ENCODE measurements at places on chromosomes 6 and 20. TPM values are rescaled to one million over a fixed set of nuclear protein-coding genes. Genes with fewer than 3 reads are reported as not detected.
A peak's percentile ranks its signal among the peaks of the same experiment; 100 is the strongest.

DNA sequence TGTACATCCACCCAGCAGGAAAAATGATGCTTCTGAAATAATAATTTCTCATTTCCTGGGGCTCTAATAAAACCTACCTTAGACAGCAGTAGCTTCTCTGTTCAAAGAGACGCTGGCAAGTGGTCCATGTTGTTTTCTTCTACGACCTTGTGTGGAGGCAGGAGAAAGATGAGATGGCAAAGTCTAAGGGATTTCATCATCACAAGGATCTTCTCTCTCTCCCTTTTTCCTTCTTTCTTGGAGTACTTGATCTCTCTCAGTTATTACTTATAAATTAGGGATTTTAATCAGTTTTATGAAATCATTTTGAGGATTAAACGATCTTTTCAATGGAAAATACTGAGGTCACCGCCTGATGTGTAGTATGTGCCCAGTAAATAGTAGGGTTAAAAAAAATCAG, 147.5 kb downstream of the BMP7 start:
- DNase-seq: no peak

GRCh38 chr6:136180704-136181511, 69.2 kb downstream of the MTFR2 start:
- no peak for DNase-seq

DNA sequence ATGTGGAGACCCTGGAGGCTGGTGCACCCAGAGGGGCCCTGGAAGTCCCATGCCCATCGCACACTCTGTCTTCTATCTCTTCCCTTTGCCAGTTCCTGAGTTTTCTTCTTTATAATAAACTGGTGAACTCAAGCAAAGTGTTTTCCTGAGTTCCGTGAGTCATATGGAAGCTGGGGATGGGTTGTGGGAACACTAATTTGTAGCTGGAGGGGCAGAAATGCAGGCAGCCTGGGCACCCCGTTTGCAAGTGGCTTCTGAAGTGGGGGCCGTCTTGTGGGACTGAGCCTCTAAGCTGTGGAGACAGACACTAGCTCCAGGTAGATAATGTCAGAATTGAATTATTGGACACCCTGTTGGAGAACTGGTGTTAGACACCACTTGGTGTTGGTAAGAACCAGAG, 3.2 kb upstream of the PPP1R3G start:
- no peak for DNase-seq

GRCh38 chr20:1456300-1456699, 10.3 kb downstream of the NSFL1C start:
- DNase-seq: no peak

GRCh38 chr6:13278991-13279390, 49.3 kb downstream of the TBC1D7 start:
- DNase-seq: no peak

- no peak for DNase-seq
Observed at GRCh38 chr20:15656124-15656523, 917.1 kb downstream of the KIF16B start.

DNA sequence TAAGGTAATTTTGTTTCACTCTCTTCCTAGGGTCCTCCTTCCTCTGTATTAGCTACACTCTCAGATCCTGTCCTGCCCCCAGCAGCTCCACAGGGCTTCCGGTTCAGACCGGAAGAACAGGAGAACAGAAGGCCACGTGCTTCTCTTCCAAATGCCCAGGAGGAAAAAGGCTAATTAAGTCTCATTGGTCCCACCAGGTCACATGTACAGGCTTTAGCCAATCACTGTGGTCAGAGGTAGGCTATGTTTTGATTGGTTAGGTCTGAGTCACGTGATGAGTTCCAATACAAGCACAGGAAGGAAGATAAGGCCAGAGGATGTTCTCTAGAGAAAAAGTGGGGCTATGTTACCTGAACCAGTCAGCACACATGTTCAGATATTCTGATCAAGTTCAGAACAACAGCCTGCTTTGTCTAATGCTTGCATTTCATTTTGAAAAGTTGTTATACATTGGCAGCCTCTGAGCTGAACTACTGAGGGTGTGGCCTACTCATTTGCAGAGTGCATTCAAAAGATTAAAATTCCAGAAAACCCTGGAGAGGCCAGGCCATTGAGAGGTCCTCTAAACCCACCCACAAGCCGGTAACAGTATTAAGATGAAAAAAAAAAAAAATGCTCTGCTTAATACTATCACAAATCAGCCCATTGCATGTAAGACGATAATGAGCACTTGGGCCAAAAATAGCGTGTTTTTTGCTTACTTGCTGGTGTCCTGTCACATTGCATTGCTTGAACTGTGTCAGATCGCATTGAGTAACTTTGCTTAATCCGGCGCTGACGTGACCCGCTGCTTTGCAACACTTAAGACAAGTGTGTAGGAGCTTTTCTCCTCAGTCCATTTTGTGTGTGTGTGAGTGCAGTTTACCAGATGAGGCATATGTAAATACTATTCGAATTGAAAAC, 170.3 kb downstream of the TSHZ2 start:
- DNase-seq: no peak

DNA sequence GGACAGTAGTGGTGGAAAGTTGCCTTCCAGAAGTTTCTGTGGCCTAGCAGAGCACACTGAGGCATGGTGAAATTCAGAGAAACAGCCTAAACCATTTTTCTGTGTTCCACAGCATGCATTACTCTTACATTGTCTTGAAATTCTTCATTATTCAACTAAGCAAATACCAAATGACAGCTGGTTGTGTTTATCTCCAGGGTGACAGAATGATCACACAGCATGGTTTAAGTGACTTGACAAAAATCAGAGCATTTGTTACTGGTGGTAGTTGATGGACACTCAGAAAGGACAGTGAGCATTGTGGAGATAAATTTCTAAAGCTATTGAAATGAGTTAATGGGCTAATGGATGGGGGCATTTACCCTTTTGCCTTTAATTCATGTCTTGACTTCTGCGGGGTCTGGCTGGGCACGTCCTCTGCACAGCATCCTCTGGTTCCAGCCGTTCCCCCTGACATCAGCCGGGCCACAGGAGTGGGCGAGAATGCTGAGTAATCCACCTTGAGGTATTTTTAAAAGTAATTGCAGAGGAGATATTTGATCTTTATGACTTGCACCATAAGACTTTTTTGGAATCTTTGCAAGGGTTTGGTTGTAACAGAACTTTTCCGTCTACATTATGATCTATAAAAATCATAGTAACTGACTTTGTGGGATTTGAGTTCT, 78.9 kb upstream of the SCP2D1 start:
- DNase-seq: no peak

- no peak for DNase-seq
Observed at GRCh38 chr6:26104457-26105108, 17.4 kb downstream of the HFE start.

DNA sequence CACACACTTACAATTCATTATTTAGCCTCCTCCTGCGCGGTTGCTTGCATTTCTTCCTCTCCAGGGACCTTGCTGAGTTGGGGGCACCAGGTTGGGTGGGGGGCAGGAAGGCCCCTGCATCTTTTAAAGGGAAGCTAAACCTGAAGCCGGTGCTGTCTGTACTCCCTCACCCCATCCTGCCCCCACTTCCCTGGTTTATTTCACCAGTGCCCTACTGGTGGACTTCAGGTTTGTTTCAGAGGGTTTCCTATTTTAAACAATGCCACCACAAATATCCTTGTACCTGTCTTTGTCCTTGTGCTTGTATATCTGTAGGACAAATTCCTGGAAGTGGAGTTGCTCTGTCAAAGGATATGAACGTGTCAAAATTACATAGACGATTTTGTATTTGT, 21.0 kb downstream of the PTK7 start:
- DNase-seq: no peak

DNA sequence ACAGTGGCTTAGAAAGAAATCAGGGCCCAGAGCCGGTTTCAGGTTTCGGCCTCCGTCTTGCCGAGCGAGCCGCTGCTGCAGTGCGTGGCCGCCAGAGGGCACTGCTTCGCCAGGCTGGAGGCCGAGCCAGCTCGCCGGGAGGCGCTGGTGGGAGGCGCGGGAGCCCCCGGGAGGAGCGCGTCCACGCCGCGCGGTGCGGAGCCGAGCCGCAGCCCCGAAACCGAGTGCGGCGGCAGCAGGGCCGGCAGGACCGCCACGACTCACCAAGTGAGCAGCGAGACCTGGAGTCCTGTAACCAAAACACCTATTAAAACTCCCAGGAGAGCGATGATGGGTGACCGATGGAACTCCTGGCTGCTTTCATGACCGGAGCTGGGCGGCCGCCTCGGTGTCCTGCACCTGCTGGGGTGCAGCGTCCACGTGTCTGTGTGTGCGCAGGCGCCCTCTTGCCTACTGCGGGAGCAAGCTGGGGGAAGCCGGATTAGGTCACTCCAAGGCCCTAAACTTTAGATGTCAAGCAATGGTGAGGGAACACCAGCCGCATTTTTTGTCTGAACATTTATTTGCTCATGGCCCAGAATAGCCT, 186.9 kb upstream of the UST start:
- peak; percentile 89 for DNase-seq

The PLN gene
- total RNA-seq: 10.6 TPM

The PBOV1 gene
- total RNA-seq: not detected

The SLCO4A1 gene
- total RNA-seq: 31.1 TPM

The JPH2 gene
- 1.5 TPM for total RNA-seq

The TMEM200A gene
- 18.5 TPM for total RNA-seq

The CD93 gene
- 81.0 TPM for total RNA-seq

Data from sciatic nerve (tissue), 2 donors.